ENCODE measurements at places on chromosomes 4 and X.

DNA sequence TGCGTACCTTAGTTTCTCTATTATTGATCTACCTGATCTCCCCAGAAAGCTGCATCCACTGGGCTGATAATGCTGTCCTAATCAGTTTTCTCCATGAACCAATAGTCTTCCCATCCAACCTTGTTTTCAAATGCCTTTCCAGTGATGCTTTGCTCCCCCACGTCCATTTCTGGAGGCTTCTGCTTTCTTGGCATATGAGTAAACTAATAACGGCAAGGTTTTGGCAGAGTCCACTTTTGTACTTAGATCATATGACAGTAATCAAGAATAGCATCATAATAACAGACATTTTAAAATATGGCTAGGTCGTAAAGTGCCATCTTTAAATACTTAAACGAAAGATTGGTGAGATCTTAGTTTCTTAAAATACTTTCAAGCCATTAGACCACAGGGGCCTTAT, 38.4 kb upstream of the FAM9B start:
- DNase-seq = no peak

DNA sequence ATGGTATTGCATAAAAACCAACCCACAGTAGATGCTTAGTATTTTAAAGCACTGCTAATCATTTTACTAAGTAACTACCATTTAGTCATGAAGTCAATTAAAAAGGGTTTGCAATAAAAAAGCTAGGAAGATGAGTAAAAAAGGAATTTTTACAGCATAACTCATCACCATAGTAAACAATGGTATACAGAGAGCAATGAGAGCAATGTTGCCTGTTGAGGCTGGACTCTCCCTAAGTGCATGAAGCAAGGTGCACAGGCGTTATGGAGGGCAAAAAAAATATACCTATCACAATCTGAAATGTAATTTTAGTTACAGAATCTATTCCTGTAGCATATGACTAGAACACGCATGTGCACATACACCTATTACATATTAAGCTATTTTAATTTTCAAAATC, 129.6 kb upstream of the BMP3 start:
- no peak for DNase-seq

- no peak for DNase-seq
Observed at GRCh38 chr4:169154121-169154520, 116.6 kb downstream of the SH3RF1 start.

GRCh38 chrX:14616301-14616700, 87.0 kb downstream of the GLRA2 start:
- no peak for DNase-seq

DNA sequence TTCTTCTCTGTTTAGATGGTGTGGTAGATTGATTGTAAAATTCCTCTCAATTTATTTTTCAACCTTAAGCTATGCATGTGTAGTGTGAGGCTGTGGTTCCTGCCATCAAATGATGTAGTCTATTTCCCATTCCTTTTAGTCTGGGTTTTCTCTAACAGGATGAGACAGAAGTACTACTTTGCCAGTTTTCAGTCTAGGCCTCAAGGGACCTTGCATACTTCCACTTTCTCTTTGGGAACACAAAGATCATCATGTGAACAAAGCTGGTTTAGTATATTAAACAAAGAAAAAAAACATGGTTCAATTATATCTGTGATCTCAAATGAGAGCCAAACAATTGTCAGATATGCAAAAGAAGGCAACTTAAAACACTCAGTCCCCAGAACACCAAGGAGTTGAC, 1284.0 kb downstream of the RAPGEF2 start:
- DNase-seq = no peak

DNA sequence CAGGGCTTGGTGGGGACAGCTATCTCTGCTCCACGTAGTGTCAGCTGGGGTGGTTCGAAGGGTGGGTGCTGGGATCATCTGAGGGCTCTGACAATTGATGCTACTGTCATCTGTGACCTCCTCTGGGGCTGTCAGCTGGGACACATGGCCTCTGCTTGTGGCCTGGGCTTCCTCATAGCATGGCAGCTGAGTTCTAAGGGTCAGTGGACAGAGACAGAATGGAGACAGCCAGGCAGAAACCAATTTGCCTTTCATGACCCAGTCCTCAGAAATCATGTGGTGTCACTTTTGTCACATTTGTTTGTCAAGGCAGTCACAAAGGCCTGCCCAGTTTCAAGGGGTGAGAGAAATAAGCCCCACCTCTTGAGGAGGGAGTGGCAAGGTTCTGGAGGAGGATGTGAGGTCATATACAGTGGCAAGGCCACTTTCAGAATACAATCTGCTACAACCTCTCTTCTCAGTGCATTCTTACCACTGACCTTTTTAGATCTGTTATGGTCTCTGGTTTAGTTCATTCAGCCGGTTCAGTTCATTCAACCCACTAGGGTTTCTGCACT, 103.6 kb upstream of the BCOR start:
- peak; percentile 69 for DNase-seq

GRCh38 chr4:151442002-151442401, 33.0 kb downstream of the FHIP1A start:
- no peak for DNase-seq

DNA sequence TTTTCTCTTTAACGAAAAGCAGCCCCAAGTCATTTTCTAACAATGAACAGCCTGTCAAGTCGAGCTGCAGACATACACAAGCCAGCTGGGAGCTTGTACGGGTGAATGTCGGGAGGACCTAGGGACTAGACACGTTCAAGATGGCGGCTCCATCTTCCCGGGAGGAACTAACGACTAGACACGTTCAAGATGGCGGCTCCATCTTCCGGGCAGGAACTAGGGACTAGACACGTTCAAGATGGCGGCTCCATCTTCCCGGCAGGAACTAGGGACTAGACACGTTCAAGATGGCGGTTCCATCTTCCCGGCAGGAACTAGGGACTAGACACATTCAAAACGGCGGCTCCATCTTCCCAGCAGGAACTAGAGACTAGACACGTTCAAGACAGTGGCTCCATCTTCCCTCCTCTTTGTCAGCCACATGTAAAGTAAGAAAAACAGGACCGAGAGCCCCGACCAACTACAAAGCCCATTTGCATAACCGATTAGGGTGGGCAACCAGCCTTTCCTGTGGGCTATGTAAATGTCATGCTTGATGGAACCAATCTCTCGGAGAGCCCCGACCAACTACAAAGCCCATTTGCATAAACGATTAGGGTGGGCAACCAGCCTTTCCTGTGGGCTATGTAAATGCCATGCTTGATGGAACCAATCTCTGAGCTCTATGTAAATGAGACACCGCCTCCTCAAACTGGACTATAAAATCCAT, 175.5 kb downstream of the DHRSX start:
- no peak for DNase-seq

DNA sequence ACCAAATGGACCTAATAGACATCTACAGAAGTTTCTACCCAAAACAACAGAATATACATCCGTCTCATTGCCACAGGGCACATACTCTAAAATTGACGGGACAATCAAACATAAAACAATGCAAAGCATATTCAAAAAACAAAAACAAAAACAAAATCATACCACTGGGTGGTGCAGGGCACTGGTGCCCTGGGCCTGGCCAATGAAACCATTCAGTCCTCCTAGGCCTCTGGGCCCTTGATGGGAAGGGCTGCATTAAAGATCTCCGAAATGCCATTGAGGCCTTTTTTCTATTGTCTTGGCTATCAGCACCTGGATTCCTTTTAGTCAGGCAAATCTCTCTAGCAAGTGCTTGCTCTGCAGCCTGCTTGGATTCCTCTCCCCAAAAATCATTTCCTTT, 213.9 kb upstream of the ZCCHC13 start:
- no peak for DNase-seq

DNA sequence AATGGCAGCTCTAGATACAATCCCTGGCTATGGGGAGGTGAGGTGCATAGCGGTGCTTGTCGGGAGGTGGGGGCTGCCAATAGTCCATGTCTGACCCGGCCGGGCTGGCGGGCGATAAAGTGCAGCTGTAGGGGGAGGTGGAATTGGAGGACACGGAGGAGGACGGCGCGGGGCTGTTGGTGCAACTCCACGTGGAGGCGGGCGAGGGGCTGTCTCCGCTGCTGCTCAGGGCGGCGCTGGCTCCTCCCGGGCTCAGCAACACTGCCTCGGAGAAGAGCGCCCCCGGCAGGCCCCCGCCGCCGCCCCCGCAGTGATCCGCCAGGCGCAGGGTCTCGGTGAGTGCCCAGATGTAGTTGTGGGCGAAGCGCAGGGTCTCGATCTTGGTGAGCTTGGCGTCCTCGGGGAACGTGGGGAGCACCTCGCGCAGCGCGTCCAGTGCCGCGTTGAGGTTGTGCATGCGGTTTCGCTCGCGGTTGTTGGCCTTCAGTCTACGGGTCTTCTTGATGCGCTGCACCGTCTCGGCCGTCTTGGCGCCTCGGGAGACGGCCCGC, 1.3 kb downstream of the NEUROG2 start:
- DNase-seq = peak; percentile 56

DNA sequence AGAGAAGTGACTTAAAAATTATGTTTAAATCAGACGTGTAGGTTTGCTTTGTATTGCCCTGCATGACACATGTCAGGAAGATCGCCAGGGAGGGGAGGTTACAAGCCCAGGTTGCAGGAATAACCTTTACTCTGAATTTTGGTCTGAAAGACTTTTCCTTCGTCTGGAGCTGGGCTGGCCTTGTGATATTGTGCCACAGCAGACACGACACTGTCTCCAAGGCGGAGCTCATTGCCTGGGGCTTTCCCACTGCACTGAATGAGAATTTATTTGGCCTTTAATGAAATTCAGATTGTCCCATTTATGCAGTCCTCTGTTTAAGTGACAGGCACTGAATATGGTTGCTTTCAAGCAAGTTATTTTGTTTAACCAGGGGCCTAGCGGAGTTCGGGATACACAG, 45.1 kb downstream of the RHOH start:
- no peak for DNase-seq

DNA sequence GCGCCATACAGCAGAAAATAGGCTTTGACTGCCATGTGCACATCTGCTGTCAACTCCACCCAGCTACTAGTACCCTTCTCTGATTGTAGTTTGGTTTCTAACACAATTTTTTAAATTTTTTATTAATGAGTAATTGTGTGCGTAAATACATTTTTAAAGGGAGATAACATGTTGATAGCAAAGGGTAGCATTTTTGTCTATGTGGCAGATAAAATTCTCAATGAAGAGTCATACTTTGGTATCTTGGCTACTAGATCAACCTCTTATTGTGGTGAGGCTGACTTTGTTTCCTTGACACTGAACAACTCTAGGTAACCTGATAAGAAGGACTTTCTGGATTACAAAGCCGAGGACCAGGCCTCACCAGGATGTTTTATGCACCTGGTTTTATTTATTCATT, 9.5 kb downstream of the ADH4 start:
- no peak for DNase-seq

GRCh38 chrX:85836868-85837267, 210.5 kb downstream of the CHM start:
- DNase-seq = no peak
